ENCODE measurements at places on chromosomes 4 and X.

GRCh38 chr4:104642521-104642920 lies 147.8 kb upstream of the CXXC4 start:
- DNase-seq = no peak

GRCh38 chr4:135508006-135508714 lies 1306.6 kb upstream of the PABPC4L start:
- DNase-seq = no peak

- no peak for DNase-seq
Measured at GRCh38 chrX:29241809-29242208, 654.6 kb downstream of the IL1RAPL1 start.

- DNase-seq = no peak
Measured at GRCh38 chr4:97500423-97500822, 642.9 kb downstream of the STPG2 start.

GRCh38 chrX:45628041-45628440 lies 427.4 kb upstream of the DIPK2B start:
- DNase-seq = no peak

DNA sequence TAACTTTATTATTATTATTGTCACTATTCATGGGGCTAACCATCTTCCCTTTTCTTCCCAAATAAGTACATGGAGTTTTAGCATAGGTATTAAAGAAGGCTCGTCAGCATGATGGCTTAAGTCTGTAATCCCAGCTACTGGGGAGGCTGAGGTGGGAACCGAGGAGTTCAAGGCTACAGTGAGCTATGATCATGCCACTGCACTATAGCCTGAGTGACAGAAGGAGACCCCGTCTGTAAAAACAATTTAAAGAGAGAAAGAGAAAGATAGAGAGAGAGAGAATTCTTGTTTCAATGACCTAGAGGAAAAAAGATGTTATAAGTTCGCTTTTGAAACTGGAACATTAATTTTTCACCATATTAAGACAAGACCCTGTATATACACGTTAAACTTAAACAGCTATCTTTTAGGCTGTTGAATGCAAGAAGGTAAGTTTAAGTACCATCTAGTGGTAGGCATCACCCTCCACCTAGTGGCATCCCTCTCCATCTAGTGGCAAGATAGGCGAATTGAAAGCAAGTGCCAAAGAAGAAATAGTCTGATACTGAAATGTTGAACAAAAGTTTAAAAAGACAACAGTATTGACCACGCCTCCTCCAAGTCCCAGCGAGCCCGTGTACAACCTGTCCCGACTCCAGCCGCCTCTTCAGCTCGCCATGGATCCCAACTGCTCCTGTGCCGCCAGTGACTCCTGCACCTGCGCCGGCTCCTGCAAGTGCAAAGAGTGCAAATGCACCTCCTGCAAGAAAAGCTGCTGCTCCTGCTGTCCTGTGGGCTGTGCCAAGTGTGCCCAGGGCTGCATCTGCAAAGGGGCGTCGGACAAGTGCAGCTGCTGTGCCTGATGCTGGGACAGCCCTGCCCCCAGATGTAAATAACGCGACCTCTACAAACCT lies 26.0 kb upstream of the YTHDC1 start:
- peak; percentile 13 for DNase-seq

GRCh38 chr4:80049402-80049801 lies 23.6 kb downstream of the ANTXR2 start:
- DNase-seq = no peak

GRCh38 chr4:56434599-56435139 lies 746 bp downstream of the PPAT start:
- peak; percentile 33 for DNase-seq

DNA sequence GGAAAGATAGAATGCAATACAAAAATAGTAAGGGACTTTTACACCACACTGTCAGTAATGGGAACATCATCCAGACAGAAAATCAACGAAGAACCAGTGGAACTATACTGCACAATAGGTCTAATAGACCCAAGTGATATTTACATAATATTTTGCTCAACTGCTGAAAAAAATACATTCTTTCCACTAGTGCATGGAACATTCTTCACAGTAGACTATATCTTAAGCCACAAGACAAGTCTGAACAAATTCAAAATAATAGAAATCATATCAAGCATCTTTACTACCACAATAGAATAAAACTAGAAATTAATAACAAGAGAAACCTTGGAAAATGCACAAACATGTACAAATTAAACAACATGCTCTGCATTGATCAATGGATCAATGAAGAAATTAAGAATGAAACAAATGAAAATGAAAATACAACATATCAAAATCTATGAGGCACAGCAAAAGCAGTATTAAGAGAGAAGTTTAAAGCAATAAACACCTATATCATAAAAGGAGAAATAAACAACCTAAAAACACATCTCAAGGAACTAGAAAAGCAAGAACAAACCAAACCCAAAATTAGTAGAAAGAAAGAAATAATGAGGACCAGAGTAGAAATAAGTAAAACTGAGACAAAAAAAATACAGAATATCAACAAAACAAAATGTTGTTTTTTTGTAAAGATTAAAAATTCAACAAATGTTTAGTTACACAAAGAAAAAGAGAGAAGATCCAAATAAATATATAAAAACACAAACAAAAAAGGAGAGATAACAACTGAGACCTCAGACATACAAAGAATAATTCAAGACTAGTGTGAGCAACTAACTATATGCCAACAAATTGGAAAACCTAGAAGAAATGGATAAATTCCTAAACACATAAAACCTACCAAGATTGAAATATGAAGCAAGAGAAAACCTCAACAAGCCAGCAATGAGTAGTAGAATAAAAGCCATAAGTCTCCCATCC lies 51.5 kb upstream of the ANTXR2 start:
- DNase-seq = no peak

- DNase-seq = peak; percentile 2
Measured at GRCh38 chrX:15468036-15468435, 25.1 kb downstream of the PIR start.

DNA sequence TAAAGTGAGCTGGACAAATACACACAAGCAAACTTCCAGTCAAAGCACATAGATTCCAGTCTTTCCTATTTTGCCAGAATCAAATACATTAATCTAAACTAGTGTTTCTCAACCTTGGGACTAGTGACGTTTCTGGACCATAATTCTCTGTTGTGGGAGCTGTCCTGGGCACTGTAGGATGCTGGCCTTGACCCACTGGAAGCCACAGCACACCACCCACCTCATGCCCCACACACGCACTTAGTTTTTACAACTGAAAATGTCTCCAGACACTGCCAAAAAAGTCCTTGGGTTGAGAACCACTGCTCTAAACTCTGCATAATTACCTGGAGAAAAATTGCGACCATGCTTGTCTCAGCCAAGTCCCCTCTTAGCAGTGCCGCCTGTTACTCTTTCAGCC lies 57.6 kb downstream of the MAP3K15 start:
- DNase-seq = no peak

GRCh38 chr4:111441687-111442086 lies 703.6 kb upstream of the FAM241A start:
- DNase-seq = no peak

- DNase-seq = no peak
Measured at GRCh38 chrX:857376-857775, 226.8 kb downstream of the SHOX start.
